Hippocampal formation (tissue), 2 donors: ENCODE measurements at places on chromosomes 5 and 9.

GRCh38 chr5:69013481-69013880, 80.3 kb upstream of the SLC30A5 start:
- DNase-seq, result peak; percentile 48

DNA sequence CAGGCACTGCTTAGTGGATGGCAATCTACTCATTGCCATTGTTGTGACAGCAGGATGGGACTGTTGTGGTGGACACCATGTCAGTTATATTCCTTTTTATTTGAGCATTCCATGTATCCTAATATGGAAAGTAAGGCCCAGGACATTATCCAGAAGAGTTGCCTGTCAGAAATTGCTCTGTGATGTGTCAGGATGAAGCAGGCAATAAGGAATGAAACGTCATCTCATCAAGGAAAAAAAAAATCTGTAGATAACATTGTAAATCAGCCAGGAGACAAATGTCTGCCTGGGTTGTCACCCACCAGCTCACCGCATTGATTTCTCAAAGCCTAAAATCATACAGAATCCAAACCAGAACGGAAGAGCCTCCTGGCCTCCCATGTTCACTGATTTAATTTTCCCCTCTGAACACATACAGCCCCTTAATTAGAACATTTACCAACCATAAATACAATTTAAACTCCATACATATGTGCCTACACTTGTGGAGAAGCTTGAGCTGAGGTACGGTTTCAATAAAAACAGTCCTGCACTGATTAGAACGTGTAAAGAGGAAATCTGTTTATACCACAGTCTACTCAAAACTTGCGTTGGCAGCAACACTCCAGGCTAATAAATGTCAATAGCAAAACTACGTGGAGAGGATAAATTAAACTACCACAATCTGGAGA, 73.9 kb downstream of the FOXD1 start:
- no peak for DNase-seq

DNA sequence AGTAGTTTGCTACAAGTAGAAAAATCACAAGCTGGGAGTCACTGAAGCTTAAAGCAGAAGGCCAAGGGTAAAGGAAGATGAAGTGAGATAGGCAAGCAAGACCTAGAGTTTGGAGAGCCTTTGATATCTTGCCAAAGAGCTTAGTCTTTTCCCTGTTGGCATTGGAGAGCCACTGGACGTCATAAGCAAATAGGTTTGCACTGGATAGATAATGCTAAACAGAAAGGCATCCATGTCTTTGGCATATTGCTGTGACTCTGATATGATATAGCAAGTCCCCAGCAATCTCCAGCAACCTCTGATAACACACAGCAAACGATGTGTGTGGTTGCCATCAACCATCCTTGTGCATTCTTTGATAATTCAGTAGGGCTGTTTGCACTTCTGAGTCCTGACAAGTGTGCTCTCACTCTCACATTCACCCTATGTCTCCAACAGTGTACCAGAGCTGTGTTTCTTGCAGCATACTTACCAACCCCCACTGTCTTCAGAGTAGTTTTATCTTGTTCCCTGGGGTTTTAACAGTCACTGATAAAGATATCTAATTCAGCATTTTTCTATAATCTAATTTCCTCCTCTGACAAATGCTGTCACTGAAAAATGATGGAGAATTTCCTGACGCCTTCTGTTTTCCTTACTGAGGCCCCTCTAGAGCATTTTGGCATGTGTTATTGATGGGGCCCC, 16.9 kb upstream of the FREM1 start:
- no peak for DNase-seq

- no peak for DNase-seq
These were observed 266.1 kb downstream of the GRIA1 start for GRCh38 chr5:153756540-153756939.

- no peak for DNase-seq
These were observed 27.5 kb downstream of the SREK1 start for GRCh38 chr5:66171349-66172344.

- no peak for DNase-seq
These were observed 38.7 kb downstream of the UBQLN1 start for GRCh38 chr9:83669067-83669466.

DNA sequence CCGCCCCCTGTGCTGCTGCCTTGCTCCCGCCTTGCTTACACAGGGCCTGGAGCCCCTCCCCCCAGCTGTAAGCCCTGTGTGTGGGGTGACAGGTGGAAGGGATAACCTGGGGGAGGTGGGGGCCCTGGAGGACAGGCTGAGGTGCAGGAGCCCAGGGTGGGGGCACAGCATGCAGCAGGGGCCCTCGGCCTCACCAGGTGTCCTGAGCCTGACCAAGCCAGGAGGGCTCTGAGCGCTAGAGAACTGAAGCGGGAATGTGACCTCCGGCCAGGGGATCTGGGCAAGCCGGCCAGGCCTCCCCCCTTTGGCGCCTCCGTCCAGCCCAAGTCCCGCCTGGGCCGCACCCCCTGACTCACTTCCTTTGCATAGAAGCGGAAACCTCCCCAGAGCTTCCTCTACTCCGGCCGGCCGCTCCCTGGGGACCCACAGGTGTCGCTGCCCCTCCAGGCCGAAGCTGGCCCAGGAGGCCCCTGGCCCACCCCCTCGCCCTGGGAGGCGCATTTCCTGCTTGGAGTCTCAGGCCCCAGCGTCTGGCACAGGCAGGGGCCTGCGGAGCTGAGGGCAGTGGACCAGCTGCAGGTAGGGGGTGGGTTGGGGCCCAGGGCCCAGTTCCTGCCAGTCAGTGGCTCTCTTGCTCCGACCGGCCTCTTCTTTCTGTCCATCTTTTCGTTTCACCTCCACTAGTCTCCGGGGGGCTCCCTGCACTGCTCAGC, at the start of gene TOR4A:
TSS of gene TOR4A (plus strand) at position 398 of the 713 bp plus-strand sequence. CDS start 964 bp downstream, outside the sequence.
- DNase-seq, result no peak

- DNase-seq, result peak; percentile 91
These were observed 29.0 kb downstream of the CXXC5 start for GRCh38 chr5:139676951-139677735.

- no peak for DNase-seq
These were observed 1148.0 kb downstream of the CDH12 start for GRCh38 chr5:21704974-21705668.
